Fibroblast of skin of left biceps (primary cell): ENCODE measurements at places on chromosomes 4 and X.

- no peak for DNase-seq
Observed at GRCh38 chr4:176817204-176817603, 24.5 kb upstream of the VEGFC start.

- DNase-seq: no peak
Observed at GRCh38 chr4:74800310-74800709, 6.0 kb upstream of the BTC start.

- DNase-seq: no peak
Observed at GRCh38 chrX:37998586-37999262, 7.6 kb upstream of the SYTL5 start.

DNA sequence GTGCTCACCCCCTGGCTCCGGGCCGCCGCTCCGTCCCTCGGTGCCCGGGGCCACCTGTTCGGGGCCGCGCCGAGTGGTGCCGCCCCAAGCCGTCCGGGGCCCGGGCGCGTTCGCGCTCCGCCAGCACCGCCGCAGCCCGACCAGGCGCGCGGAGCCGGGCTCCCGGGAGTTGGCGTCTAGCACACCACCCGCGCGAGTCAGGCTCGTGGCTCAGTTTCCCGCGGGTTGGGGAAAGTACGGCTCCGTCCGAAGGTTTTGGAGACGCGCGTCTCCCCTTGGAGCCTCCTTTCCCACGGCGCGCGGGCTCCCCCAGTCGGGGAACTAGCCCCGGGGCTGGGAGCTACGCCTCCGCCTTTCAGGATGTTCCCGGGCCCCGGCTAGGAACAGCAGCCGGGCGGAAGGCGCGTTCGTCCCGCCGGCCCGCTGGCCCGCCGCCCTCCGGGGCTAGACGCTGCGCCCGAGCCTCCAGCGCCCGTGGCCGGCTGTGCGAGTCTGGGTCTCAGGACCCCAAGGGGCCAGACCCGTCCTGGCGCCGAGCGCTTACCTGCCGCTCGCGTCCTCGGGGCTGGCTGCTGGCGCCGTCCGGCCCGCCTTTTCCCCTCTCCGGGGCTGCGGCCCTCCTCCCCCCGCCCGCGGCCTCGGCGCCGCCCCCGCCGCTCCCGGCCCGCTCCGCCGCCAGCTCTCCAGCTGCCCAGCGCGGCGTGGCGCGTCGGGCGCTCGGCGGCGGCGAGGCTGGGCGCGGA, at the start of gene ADGRG2:
ADGRG2 (minus strand) TSS at position 571 of the 743 bp plus-strand sequence. CDS start 53,634 bp downstream, outside the sequence.
- DNase-seq: no peak

- DNase-seq: no peak
Observed at GRCh38 chr4:131547506-131547981, 1601.5 kb upstream of the PCDH10 start.

GRCh38 chrX:111695297-111695880, 14.4 kb downstream of the ALG13 start:
- no peak for DNase-seq

DNA sequence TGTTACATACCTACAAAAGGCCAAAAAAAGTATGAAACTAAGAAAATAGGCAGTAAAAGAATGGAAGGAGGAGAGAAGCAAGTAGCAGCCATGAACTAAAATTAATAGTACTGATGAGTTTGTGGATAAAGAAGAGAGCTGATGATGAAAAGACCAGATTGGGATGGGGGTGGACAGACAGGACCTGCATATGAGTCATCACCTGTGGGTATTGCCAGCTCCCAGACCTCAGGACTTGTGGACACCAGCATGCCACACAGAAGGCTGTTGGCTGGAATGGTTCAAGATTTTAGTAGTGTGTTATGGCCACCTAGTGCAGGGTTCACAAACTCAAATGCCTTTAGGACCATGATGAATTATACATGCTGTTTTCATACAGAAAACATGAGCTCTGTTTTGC, 58.9 kb downstream of the ARX start:
- DNase-seq: no peak

DNA sequence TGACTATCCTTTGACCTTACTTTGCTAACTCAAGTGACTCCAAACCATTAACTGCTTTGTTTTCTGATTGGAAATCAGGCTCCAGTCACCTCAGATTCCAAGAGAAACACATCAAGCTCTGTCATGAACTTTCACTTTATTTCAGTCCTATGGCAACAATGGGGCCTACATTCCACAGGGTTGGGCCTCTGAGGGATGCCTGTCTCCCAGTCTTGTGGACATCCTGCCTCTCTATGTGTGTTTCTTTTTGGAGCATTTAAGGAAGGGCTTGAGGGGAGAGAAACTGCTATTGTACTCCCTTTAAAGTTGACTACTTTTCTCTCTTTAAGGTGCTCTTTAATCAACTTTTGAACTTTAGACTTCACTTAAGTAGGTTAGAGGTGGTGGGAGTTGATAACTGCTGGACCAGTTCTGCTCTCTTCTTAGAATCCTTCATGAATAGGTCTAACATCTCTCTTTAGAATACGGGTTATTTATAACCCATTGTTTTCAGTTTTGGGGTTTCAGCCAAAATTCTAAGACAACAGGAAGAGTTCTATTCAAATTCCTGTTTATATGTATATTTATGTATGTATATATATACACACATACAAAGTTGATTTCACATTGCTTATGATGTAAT, 274.3 kb upstream of the NR3C2 start:
- no peak for DNase-seq

DNA sequence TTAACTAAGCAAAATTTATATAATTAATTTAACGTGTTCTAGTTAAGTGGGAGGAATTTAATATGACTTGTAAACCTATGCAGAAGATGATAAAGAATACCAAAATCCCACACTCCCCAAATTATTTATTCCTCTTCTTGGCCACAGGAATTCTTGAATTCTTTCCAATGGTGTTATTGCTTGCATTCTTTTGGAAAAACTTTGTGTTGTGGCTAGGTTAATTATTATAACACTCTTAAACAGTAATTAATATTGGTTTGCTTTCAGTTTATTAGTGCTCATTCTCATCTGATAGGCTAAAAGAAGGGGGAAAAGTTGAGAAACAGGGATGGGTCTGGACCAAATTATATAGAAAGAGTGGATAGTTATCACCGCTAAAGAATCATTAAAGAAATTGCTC, 141.5 kb upstream of the PABPC4L start:
- DNase-seq: no peak

- DNase-seq: no peak
Observed at GRCh38 chr4:31194823-31195222, 474.7 kb downstream of the PCDH7 start.

- DNase-seq: no peak
Observed at GRCh38 chr4:80073473-80074008, 512 bp upstream of the ANTXR2 start.

- DNase-seq: no peak
Observed at GRCh38 chr4:25535278-25535677, 120.4 kb upstream of the SLC34A2 start.

DNA sequence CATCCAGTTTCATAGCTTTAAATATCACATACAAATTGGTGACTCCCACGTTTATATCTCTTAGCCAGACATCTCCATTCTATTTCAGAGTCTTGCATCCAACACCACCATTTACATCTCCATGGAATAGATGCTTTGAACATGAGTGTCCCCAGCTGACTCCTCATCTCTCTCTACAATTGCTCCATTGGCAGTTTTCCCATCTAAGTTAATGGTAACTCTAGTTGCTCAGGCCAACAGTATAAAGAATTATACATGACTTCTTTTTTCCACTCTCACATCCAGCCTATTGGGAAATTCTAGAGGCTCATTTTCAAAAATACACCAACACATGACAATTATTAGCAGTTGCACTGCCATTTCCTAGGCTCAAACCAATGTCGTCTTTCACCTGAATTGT, 388.2 kb downstream of the STIM2 start:
- DNase-seq: no peak

GRCh38 chr4:85824166-85824945, 349.4 kb downstream of the ARHGAP24 start:
- no peak for DNase-seq

GRCh38 chr4:159400558-159401225, 297.8 kb downstream of the RAPGEF2 start:
- peak; percentile 73 for DNase-seq

DNA sequence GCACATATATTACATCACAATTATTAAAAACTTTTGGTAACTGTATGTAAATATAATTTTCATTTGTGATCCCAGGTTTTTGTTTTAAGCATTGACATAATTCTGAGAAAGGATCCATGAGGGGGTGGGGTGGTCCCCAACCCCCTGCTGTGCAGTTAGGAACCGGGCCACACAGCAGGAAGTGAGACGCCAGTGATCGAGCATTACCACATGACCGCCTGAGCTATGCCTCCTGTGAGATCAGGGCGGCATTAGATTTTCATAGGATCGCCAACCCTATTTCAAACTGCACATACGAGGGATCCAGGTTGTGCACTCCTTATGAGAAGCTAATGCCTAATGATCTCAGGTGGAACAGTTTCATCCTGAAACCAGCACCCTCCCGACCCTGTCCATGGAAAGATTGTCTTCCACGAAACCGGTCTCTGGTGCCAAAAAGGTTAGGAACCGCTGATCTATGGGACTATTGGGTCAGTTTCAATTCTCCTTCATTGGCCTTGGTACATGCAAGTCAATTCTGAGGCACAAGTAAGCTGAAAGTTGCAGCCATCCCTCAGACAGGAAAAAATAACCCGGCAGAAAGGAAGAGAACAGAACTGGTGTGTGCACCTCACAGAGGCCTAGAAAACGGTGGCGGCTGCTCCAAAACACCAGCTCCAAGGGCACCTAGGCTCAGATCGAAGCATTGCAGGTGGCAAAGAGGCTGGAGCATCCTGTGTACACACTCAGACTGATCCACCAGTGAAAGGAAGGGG, 7.0 kb upstream of the TMSB4X start:
- no peak for DNase-seq

DNA sequence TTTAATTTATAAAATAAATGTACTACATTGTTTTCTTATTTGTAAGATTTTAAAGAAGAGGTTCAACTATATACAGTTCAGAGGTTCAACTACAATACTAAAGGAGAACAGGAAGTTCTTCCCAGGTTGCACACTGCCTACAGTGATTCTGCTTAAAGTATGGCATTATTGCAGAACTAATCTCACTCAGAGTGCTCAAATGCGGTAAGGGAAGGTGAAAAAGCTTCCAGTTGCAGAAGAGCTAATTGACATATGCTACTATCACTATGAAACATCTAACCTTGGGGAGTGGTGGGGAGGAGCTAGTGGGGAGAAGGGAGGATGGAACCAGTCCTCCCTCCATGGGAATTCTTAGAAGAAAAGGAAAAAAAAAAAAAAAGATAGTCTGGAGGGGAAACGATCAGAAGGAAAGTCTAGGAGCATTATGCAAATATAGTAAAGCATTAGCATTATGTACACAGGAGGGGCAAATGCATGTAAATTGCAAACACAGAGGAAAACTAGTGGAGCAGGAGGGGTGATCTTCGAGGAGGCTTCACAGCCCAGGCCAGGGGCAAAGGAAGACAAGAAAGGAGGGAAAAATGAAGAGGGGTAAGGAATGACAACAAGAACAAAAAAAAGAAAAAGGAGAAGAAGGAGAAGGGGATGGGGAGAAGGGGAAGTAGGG, 32.0 kb upstream of the MMAA start:
- no peak for DNase-seq

GRCh38 chr4:8345946-8346814, 76.6 kb downstream of the HTRA3 start:
- no peak for DNase-seq

DNA sequence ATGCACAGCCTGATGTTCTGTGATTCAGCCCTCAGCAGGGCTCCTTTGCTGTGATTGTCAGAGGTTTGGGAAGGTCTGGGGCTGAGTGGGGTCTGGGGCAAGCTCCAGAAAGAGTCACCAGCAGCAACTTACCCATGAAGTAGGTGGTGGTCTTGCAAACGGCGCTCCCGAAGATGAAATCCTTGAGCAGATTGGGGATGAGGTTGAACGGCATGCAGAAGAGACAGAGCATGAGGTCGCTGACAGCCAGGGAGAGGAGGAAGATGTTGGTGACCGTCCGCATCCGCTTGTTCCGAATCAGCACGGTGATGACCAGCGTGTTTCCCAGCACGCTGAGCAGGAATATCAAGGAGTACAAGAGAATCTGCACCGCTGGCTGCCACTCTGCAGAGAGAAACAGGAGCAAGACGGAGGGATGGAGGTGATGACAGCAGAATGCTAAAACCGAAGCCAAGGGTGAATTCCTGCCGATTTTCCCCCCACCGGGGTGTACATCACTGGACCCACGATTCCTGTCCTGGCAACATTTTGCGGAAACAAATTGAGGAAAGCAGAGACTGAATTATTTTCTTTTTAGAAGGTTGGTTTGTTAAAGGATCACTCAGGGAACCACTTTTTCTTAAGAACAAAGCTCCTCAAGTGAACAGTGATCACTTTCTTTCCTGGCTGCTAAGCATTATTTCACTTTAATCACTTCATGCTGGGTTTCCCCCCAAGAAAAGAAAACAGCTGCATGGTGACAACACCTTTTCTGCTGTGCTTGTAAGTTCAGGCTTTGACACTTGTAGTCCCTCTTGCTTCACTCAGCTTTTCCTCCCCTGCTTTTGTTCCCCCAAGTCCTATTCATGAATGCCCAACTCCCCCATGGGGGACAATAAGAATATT, 941 bp downstream of the CCKAR start:
- no peak for DNase-seq

- DNase-seq: no peak
Observed at GRCh38 chr4:145821766-145822165, 116.9 kb downstream of the ZNF827 start.

GRCh38 chr4:77225022-77225421, 68.0 kb downstream of the CCNG2 start:
- DNase-seq: no peak

GRCh38 chr4:107034996-107035818, 906 bp downstream of the DKK2 start:
- DNase-seq: no peak

DNA sequence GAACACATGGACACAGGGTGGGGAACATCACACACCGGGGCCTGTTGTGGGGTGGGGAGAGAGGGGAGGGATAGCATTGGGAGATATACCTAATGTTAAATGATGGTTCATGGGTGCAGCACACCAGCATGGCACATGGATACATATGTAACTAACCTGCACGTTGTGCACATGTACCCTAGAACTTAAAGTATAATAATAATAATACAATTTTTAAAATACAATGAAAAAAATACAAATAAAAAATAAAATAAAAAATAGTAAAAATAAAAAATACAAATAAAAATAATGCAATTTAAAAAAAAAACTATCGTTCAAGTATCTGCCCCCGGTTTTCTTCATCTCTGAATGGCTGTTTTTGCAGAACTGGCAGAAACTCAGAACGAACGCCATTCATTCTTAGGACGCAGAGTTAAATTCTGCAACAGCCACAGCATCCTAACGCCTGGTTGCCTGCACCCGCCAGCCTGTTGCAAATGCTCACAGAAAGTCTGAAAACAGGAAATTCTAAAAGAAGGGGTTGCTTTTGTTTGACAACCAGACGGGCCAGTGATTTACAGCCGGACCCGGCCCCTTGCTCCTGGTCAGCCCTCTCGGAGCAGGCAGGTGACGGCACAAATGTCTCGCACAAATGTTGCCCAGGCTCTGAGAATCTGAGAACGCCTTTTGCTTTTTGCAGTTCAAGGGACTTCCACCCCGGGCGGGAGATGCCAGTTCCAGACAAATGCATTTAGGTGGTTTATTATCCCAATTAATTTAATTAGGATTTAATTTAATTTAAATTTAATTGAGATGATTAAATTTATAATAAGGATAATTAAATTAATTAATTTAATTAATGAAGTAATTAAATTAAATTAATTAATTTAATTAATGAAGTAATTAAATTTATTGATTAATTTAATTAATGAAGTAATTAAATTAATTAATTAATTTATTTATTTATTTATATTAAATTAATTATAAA, 47.8 kb downstream of the CRLF2 start:
- no peak for DNase-seq
